ENCODE measurements at places on chromosomes 1 and 21.

DNA sequence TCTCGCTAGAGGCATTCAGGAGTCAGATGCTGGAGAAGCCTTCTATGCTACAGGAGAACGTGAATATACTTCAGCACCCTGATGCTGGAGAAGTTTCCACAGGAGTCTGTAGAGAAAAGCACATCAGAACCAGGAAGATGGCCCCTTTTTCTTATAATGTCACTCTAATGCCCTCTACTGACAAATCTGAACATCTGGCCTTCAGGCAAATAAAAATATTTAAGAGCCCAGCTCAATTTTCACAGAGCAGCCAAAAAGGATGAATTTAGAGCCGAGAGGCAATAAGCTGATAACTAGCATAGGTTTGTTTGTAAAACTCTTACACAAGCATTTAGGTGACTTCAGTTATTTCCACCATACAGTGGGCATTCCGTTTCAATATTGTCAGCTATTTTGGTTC is 3.8 kb upstream of the RRP15 start:
- DNase-seq, result no peak

DNA sequence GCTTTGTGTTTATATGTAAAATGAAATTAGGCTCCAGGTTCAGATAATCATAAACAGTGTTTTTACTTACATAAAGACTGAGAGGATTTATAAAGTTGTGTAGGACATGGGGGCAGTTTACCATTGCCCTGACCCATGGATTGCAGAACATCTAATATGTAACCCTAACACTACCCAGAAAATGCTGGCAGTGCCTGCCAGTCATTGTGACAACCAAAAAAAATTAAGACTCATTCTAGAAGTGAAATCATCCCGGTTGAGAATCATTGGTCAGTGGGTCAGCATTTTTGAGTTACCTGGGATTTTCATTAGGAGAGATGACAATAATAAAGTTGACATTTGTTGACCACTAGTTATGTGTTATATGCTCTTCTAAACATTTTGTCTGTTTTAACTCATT is 31.2 kb upstream of the THEM4 start:
- DNase-seq, result no peak

DNA sequence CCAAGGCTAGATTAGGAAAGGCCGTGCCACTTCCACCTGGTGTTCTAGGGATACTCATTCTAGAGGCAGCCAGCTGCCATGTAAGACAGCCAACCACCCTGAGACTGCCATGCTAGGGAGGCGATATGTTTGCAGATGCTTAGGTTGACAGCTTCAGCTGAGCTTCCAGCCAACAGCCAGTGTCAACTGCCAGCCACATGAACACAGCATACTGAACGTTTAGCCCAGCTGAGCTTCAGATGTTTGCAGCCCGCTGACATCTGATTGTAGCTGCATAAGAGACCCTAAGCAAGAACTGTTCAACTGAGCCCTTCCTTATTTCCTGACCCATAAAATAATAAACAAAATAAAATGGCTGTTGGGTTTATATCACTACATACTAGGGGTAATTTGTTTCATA is 5.0 kb upstream of the KCNC4 start:
- peak; percentile 50 for DNase-seq

DNA sequence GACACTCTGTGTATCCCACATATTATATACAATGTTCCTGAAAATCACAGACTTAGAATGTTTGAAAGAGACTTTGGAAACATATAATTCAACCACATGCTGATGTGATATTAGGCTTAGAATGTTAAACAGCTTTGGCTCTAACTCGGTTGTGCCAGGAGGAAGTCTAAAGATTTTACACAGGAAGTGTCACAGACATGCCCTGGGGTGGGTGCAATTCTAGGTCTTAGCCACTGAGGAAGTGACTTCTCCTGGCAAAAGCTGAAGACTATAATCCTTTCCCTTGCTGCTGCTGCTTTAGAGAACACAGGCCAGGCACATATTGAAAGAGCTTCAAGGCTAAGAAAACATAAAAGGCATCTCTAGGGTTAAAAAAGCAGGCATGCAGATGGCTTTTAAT is 51.0 kb downstream of the RPL5 start:
- DNase-seq, result no peak

- no peak for DNase-seq
Observed at GRCh38 chr1:241022366-241022765, 334.6 kb downstream of the RGS7 start.

GRCh38 chr1:107940701-107941100 is 24.3 kb downstream of the VAV3 start:
- DNase-seq, result no peak

GRCh38 chr1:40627987-40628902 is 37.2 kb downstream of the RIMS3 start:
- DNase-seq, result peak; percentile 51

GRCh38 chr1:16351456-16351993 is 755 bp downstream of the FBXO42 start:
- peak; percentile 60 for DNase-seq

DNA sequence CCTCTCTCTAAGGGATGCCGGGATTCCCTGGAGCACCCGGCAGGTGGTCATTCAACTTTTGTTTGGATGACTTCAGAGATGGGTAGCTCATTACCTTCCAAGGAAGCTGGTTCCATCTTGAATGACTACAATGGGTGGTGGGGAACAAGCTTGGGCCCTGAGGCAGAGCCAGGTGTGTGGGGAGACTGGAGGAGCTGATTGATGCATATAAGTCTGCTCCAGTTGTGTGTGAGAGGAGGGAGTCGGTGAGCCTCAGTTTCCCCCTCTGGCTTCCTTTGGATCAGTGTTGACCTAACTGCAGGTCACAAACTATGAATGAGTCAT is 133.8 kb upstream of the ZBTB40 start:
- DNase-seq, result no peak

DNA sequence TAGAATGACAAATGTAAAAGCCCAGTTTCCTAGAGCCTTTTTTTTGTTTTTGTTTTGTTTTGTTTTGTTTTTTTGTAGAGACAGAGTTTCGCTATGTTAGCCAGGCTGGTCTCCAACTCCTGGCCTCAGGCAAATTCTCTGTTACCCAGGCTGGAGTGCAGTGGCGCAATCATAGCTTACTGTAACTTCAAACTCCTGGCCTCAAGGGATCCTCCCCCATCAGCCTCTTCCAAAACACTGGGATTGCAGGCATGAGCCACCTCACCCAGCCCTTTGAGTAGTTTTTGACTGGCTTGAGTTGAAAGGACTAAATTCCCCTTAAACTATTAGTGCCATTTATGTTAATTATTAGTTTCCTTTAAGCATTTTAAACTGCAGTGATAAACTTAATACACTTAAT is 28.8 kb upstream of the ZBTB18 start:
- no peak for DNase-seq

- no peak for DNase-seq
Observed at GRCh38 chr1:94411237-94411636, 7.0 kb upstream of the ABCD3 start.

- no peak for DNase-seq
Observed at GRCh38 chr1:111600886-111601386, 18.7 kb upstream of the RAP1A start.

GRCh38 chr1:10765734-10766478 is 30.5 kb downstream of the CASZ1 start:
- no peak for DNase-seq

GRCh38 chr1:201039876-201040275 is 16.4 kb upstream of the KIF21B start:
- no peak for DNase-seq

DNA sequence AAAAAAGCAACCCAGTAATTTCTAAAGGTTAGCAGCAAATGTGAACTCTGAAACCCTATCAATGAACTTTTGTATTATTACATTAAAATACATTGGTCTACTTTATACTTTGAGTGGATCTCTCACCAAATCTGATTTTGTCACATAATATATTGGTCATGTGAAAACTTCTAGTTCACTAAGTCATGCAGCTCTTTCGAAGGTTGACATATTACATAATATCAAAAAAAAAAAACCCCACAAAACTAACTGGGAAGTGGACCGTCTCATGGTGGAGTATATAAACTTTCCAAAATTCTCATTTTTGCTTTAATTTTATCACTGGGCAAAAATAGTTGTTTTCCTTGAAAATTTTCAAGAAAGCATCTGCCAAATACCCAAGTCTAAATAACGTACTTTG is 50.4 kb downstream of the GATAD2B start:
- DNase-seq, result no peak

GRCh38 chr21:35428489-35428888 is 379.4 kb upstream of the RUNX1 start:
- DNase-seq, result no peak

DNA sequence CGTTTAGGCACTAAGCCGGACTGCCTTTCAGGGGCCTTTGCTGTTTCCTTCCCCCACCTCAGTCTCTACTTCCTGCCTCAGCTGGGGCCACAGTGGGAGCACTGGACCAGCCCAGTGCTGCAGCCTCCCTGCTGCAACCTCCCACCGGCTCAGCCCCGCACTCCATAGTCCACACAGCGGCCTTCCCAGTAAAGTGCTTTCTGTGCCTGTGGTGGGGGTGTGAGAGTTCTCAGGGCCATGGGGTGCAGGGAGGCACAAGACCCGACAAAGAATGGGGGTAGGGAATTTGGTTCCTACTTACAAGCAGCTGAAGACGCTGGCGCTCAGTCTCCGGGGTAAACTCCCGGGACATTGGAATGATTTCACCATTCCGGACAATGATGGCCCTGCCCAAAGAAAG is 3.5 kb downstream of the PPM1J start:
- peak; percentile 26 for DNase-seq

GRCh38 chr1:63984257-63984929 is 210.6 kb downstream of the ROR1 start:
- DNase-seq, result no peak

DNA sequence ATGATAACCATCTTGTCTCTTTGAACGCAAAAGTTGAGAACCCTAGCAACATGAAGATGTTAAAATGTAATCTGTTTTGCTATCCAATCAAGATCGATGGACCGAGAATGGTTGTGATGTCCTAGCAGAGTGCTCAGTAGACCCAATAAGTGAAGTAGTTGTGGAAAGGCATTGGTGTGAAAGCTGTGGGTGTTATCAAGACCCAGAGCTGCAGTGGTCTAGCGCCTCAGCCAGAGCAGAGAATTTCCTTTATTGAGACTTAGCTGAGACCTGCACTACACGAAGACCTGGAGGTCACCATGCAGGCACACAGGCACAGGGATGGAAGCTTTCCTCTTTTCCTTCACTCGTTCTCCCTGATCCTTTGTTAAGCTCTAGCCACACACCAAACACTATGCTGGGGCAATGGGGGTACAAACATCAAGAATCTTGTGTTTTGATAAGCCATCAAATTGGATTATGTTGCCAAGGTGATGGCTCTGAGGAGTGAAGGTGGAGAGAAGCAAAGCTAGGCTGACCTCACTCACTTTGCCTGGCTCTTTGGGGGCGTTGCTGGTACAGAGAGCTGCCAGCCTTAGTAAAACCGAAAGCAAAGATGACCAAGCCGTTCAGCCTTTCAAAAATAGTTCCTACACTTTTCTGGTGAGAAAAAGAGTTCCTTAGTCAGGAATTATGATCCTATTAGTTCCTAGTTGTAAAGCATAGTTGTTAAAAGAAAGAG is 24.1 kb downstream of the METTL13 start:
- DNase-seq, result peak; percentile 35

- DNase-seq, result no peak
Observed at GRCh38 chr1:28058168-28058567, 30.2 kb downstream of the EYA3 start.

DNA sequence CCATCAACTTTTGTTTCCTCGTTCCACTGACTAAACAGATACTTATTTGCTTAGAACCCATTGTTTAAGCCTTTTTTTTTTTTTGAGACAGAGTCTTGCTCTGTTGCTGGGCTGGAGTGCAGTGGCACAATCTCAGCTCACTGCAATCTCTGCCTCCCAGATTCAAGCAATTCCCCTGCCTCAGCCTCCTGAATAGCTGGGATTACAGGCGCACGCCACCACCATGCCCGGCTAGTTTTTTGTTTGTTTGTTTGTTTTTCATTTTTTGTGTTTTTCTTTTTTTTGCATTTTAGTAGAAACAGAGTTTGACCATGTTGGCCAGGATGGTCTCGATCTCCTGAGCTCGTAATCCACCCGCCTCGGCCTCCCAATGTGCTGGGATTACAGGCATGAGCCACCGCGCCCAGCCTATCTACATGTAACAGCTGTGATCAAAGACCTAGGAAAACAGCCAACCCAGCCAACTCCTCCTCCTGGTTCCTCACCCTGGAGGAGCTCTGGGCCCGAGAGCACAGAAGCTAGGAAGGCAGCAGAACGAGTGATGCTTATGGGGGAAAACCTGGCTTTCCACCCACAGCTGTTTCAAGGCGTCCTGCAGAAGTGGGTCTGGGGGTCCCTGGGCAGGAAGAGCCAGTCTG is 32.9 kb downstream of the KCNN3 start:
- no peak for DNase-seq

- DNase-seq, result no peak
Observed at GRCh38 chr1:26353210-26353859, 595 bp downstream of the CRYBG2 start.

DNA sequence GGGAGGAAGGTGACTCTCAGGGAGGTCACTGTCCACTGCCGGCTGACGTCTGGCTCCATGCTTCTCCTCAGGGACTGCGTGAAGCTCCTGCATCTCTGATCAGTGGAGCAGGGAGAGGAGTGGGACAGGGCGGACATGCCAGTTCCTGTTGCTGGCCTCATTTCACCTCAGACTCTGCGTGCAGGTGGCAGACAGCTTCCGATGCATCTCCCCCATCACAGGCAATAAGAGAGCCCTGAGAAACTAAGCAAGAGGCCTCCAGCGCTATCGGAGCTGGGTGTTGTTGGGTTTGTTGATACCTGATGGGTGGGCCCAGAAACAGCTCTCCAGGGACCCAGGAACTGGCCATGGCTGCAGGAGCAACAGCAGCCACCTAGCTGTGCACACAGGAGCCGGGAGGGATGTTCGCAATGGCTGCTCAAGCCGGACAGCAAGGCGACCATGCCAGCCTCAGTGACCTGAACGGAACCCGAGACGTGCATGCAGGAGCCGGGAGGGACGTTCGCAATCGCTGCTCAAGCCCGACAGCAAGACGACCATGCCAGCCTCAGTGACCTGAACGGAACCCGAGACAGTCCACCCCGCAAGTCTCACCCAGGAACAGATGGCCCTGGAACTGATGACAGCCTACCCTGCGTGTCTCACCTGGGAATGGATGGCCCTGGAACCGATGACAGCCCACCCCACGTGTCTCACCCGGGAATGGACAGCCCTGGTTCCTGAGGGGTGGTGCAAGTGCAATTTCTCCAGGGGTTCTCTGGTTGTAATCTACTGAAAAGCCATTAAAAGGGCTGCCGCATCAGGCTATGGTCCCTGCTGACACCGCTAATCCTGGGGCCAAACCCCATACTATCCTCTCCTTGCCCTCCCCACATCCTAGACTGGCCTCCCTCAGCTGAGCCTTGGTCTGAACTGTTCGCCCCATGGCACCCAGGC is 14.2 kb upstream of the PCBP3 start:
- DNase-seq, result peak; percentile 35

Data from osteoblast (primary cell).